Activated naive CD4-positive, alpha-beta T cell treated with anti-CD3 and anti-CD28 coated beads for 36 hours (primary cell): ENCODE measurements at places on chromosomes 5 and 9. TPM values are rescaled to one million over a fixed set of nuclear protein-coding genes. Genes with fewer than 3 reads are reported as not detected.

Gene TLE4
- 13.1 TPM for total RNA-seq

GRCh38 chr9:126330536-126330935 lies 3.9 kb downstream of the MVB12B start:
- DNase-seq = no peak

DNA sequence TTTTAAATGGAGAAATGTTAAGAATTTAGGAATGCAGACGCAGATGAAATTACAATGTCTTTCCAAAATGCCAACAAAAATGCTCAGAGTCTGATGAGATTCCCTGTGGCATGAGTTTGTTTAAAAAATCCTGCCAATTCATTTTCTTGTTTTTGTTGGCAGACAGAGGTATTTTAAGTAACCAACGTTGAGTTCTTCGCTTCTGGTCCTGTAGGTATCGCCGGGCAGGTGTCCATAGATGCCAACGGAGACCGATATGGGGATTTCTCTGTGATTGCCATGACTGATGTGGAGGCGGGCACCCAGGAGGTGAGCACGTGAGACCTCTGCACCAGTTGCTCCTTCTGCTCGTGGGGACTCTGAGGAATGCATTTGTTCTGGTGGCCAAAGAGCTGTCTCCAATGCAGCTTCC lies 69.4 kb downstream of the NPR3 start:
- no peak for DNase-seq

- DNase-seq = no peak
Observed at GRCh38 chr9:21001581-21001980, 29.9 kb downstream of the HACD4 start.
